CD4-positive, alpha-beta T cell treated with Interleukin-4 for 1 hour (primary cell): ENCODE measurements at places on chromosomes 11 and 22.

- DNase-seq, result no peak
Observed at GRCh38 chr22:31363885-31364465, 17.8 kb upstream of the PATZ1 start.

- DNase-seq, result no peak
Observed at GRCh38 chr11:102267609-102268008, 49.7 kb upstream of the BIRC3 start.

DNA sequence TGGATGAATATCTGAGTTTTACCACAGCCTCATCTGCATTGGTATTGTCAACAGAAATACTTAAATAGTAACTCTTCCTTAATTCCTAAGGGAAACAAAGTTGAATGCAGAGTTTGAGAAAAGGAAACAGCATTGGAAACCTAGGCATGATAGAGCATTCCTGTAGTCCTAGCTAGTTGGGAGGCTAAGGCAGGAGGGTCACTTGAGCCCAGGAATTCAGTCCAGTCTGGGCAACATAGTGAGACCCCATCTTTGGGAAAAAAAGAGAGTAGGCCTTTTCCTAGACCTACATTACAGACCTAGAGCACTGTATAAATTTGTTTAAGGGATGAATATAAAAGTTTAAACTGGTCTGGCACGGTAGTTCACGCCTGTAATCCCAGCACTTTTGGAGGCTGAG is 13.4 kb downstream of the PAFAH1B2 start:
- DNase-seq, result no peak

DNA sequence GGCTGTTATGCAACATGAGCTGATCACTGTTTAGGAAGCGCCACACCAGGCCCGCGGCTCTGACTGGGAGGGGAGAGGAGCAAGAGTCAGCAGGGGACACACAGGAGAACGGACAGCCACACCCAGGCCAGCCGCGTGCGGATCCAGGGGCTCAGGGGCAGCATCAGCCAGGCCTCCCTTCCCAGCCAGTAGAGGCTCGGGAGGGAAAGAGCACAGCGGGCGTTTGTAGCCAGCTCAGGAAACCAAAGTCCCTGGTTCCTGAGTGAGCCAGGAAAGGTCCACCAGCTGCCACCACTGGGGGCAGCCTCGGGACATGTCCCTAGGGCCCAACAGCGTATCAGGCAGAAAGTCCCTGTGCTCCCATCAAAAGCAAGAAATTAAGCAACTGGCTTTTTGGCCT is 71.8 kb upstream of the PITPNB start:
- DNase-seq, result peak; percentile 5

GRCh38 chr11:57071829-57072228 is 83.1 kb downstream of the OR5AK2 start:
- no peak for DNase-seq

DNA sequence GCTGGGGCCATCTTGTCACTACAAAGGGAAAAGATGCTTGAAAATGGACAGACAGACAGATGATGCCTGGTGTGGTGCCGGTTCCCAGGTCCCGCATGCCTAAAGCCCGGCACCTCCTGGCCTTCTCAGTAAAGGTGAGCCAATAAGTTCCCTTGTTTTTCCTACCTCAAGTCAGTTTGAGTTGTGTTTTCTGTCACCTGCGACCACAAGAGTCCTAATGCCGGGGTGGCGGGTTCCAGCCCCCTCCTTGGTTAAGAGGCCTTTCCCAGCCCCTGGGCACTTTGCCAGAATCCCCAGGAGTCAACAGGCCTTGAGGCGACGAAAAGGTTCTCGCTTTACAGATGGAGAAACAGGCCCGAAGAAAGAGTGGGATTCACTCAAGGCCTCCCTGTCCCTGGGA is 9.0 kb downstream of the FGF19 start:
- no peak for DNase-seq

- no peak for DNase-seq
Observed at GRCh38 chr11:40161854-40162410, 1297.5 kb downstream of the LRRC4C start.

GRCh38 chr11:8217926-8218325 is 45.8 kb downstream of the LMO1 start:
- no peak for DNase-seq

DNA sequence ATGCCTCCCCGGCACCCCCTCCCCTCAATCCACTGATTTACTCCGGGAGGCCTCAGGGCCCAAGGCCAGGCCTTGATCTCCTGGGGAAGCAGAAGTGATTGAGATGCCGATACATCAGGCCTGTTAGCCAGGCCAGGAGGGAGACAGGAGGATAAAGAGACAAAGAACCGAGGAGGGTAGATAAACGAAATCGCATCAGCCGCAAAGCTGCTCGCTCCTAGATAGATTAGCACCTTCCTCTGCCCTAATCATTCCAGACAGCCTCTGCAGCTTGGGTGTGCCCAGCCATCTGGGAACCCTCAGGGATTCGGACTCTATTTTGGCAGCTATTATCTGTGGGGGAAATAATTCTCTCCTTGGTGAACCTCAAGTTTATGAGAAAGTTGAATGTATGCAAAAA is 121.2 kb downstream of the ABTB2 start:
- no peak for DNase-seq

DNA sequence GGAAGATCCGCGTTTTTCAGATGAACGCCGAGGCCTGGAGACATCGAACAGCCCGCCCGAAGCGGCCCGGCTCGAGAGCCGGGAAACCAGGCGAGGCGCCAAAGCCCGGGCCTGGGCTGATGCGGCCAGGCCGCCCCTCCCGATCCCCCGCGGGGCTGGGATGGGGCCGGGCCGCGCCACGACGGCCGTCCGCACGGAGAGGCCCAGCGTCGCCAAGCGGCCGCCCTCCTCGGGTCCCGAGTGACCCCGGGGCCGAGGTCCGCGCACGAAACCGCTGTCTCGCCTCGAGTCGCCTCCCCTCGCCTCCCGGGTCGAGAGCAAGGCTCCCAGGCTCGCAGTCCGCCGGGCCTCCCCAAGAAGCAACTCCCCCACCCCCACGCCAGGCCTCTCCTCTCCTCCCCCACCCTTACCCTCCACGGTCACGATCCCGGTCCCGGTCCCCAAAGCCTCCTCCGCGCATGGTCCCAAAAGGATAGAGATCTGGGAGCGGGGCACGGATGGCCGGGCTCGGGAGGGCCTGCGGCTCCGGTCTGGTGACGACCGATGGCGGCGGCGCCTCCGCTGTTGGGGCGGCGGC is 482 bp downstream of the DDX17 start:
- peak; percentile 62 for DNase-seq

GRCh38 chr11:72331761-72332160 is 87.8 kb upstream of the PHOX2A start:
- DNase-seq, result no peak

- no peak for DNase-seq
Observed at GRCh38 chr11:78612721-78613377, 38.2 kb upstream of the NARS2 start.

DNA sequence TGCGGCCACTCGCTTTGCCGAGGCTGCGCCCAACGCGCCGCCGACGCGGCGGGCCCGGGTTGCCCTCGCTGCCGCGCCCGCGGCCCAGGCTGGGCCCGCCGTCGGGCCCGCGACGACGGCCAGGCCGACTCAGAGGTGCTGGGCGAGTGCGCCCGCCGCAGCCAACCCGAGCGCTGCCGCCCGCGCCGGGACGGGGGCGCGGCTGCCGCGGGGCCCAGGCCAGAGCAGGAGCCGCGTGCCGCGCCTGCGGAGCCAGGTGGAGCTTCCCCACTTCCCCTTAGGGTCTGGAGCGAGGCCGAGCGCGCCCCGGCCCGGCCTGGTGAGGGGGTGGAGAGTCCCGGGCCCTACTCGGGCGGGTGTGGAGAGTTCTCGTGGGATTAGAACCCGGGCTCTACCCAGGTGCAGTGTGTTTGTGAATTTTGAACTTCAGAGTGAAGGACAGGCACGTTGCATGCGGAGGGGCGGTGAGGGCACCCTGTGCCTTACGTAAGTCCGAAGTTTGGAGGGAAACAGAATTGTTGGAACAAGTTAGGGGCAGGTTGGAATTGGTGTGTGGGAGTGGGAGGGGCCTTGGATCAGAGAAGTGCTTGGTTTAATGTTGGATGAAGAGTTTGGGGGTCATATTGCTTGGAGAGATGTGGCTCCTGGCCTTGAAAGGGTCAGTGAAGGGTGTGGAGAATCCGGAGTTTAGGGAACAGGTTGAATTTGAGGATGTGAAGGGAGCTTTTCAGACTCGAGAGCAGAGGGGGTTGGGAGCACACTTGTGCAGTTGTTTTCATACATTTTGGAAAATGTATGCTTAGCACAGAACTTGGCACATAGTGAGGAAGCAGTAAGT is 697 bp downstream of the RNF169 start:
- DNase-seq, result peak; percentile 45

GRCh38 chr11:987671-988070 is 48.8 kb downstream of the MUC6 start:
- DNase-seq, result no peak

DNA sequence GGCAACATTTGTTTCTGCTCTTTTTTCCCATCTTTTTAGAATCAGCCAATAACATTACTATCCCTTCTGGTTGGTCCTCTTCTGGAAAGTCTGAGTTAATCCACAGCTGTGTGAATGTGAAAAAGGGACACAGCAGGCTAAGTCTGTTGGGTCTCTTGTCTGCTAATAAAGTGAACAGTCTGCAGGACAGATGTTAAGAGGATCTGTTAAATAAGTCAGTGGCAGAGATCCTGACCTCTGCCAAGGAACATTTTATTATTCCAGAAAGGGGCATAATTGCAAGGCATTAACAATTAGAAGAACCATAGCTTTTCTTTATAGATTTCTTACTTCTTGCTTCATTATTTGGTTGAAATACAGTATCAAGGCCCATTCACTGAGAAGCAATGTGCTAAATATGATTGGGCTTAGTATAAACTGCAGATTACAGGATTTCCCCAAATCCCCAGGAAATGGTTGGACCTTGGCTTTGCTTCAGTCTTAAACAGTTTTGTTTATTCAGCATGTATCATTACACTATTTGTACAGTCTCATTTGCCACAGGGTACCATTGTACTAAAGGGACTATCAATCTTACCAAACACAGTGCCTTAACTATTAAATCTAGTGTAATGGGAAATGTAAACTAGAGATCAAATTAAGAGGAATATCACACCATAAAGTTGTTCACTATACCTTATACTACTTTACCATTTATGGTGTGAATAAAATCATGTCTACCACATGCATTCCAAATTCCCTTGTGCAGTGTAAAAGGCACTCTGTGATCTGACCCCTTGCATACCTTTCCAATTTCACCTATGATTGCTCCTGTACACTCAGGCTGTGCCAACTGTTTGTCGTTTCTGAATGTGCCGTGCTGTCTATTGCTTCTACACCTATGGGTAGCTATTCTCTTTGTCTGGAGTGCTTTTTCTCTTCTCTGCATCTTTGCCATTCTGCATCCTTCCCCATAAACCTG is 274.0 kb downstream of the SOX6 start:
- no peak for DNase-seq

- DNase-seq, result no peak
Observed at GRCh38 chr11:11992257-11993212, 15.9 kb downstream of the DKK3 start.

DNA sequence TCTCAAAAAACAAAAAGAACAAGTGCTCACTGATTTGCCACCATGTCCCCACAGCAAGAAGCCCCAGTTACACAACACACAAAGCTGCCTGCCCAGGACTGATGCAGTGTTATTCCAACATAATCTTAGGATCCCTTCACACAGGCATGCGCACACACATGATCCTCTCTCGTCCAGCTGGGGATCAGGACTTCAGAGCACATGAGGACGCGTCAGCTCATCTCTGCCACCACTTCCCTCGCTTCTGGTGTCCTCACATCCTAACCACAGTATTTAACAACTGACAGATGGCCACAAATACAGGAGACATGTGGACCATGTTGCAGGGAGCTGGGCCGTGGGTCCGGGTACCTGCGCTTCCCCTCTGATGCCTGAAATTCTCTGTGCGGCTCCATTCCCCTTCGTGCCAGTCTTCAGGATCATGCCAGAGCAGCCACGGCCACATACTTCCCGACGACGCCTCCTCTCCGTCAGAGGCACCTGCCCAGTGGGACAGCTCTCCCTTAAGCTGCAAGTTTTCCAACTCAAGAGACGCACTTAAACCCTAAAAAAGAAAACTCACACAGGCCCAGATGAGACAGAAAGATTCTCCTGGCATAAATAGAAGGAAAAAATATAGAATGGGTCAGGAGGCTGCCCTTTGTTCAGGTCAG is 68.3 kb downstream of the PACSIN2 start:
- no peak for DNase-seq

- DNase-seq, result no peak
Observed at GRCh38 chr11:122491509-122491908, 164.0 kb upstream of the UBASH3B start.

- DNase-seq, result no peak
Observed at GRCh38 chr22:45868571-45869339, 108.2 kb downstream of the WNT7B start.

GRCh38 chr22:19766511-19767426 is 6.2 kb downstream of the TBX1 start:
- peak; percentile 44 for DNase-seq

- no peak for DNase-seq
Observed at GRCh38 chr11:13667795-13668101, 720 bp upstream of the FAR1 start.

- peak; percentile 46 for DNase-seq
Observed at GRCh38 chr11:1619449-1619848, 2.5 kb downstream of the KRTAP5-4 start.

GRCh38 chr11:79346021-79346420 is 94.8 kb downstream of the TENM4 start:
- no peak for DNase-seq

DNA sequence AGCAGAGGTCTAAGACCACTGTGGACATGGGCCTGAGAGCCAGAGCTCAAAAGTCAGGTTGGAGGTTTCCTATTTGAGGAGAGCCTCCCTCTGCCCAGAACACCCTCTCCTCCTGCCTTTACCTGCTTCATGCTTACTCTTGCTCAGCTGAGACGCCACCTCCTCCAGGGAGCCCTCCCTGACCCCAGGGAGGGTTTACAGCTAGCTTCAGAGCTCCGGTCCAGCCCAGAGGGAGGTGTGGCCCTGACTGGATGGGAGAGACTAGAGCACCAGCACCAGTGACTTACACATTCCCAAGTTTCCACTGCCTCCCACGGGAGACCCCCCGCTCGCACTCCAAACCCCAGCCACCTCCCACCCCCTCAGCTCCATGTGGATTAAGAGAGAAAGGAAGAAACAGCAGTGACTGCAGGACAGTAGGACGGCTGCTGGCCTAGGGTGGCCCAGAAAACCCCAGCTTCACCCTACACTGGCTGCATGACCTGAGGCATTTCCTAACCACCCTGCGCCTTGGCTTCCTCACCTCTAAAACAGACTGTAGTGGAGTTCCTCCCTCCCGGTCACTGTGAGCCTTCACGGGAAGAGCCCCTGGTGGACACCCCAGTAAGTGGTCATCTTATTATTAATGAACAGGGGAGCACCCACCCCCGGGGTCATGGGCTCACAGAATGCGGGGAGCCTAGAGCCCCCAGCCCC is 24.5 kb upstream of the PDGFB start:
- no peak for DNase-seq
